ENCODE measurements at places on chromosomes 13 and 19. TPM values are rescaled to one million over a fixed set of nuclear protein-coding genes. Genes with fewer than 3 reads are reported as not detected.

KIR2DL3 gene
- not detected for total RNA-seq

CDC37 gene
- total RNA-seq: 165 TPM

DACT3 gene
- total RNA-seq: 0.22 TPM

- DNase-seq: no peak
Observed at GRCh38 chr13:113762538-113762937, 3.5 kb downstream of the TMEM255B start.

GPR4 gene
- 1.3 TPM for total RNA-seq

GRCh38 chr19:51469162-51469561 is 9.2 kb upstream of the CEACAM18 start:
- DNase-seq: no peak

SLITRK5 gene
- total RNA-seq: 0.04 TPM

OBI1 gene
- total RNA-seq: 8.0 TPM

- no peak for DNase-seq
Observed at GRCh38 chr19:35455616-35456201, 7.7 kb downstream of the FFAR2 start.

ZNF91 gene
- total RNA-seq: 11.7 TPM

ADGRE3 gene
- not detected for total RNA-seq

DNA sequence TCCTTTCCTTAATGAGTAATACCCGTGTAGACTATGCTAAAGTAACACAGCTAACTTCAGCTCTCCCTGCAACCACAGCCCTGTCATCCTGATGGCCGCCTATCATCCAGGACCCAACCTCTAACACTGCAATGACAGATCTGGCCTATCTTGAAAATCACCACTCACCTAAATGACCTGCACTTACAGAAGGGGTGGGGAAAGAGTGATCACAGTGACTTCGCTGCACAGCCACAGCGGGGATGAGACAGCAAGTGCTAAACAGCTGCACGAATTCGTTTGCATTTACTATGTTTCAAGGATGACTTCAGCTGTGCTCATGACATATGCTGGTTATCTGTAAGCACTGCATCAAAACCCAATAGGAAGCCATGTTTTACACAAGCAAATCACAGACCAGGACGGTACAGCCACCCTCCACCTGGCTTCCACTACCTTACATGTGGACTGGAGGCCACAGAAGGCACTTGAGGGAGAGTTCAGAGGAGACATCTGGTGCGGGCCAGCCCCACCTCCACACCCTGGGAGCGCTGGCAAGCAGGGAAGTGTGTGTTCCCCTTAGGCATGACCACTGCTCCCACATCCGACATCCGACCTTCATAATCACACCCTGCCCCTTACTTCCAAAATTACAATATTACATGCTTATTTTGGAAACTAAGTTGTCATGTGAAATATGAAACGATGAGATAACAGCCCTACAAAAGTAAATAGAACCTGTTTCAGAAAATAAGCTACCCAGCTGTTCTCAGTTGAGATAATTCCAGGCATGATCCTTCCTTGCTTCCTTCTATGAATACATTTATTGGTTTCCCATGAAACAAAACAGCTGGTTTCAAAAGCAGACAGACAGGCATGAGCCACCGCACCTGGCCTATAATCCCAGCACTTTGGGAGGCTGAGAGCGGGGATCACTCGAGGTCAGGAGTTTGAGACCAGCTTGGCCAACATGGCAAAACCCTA is 95.7 kb downstream of the STK24 start:
- DNase-seq: no peak

GTF3A gene
- 94.4 TPM for total RNA-seq
